Fibroblast of gingiva (primary cell): ENCODE measurements at places on chromosomes 3 and 15.

GRCh38 chr15:49382394-49382793, 40.6 kb upstream of the FGF7 start:
- DNase-seq = no peak

- DNase-seq = no peak
Measured at GRCh38 chr15:67369359-67369998, 114.9 kb downstream of the IQCH start.

DNA sequence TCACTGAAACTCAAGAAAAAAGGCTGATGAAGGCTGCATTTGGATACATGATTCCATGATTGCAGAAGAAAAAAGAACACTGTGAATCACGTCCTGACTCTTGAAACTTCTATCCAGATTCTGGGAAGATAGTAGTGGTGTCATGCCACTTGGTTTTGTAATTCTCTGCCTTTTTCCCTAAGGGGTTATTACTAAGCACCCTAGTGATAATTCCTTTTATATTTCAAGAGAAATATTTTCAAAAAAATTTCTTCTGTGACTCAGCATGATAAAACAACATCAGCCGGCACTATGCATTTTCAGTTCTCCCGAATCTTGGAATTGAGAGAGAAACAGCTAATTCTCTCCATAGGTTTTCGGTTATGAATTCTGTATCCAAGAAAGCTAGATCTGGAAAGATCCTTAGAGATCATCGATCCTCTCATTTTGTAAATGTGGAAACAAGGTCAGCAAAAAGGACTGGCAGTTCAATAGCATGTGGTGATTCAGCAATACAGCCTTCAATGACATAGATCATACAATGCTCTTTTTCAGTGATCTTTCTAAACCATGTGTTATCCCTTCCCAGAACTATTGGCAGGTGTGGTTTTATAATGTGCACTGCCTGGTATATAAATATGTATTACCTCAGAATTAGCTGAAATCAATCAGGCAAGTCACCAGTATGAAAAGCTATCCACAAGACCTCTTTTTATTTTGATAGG, 42.6 kb upstream of the TP63 start:
- DNase-seq = peak; percentile 85

DNA sequence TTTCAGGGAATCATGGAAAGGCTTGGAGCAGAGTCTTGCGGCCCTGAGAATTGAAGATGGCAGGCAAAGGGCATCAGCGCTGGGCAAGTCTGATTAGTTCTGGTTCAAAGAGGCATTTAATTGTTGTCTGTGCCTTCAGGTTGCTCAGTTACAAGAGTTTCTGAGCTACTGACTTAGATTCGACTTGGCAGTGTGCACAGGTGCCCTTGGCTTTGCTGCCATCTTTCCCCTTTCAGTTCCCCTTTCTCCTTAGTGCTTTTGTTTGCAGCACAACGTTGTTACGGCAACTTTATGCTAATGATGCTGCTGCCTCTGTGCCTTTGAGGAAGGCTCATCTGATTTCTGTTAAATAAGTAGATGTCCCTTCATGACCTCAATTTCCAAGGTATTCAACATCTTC, 12.5 kb downstream of the P2RY14 start:
- no peak for DNase-seq

GRCh38 chr15:73882761-73883419, 9.5 kb downstream of the TBC1D21 start:
- no peak for DNase-seq
